Ureter (tissue), 1 donor: ENCODE measurements at places on chromosomes 4 and X. TPM values are rescaled to one million over a fixed set of nuclear protein-coding genes. Genes with fewer than 3 reads are reported as not detected.

GRCh38 chr4:26171941-26172340, 148.9 kb upstream of the RBPJ start:
- DNase-seq = no peak

- no peak for DNase-seq
Measured at GRCh38 chrX:115324194-115324593, 34.7 kb downstream of the LUZP4 start.

Gene STAP1
- 0.65 TPM for total RNA-seq

GRCh38 chr4:111921714-111922113, 223.5 kb upstream of the FAM241A start:
- no peak for DNase-seq

Gene KLHL15
- total RNA-seq = 7.8 TPM

Gene ZNF711
- 6.4 TPM for total RNA-seq

DNA sequence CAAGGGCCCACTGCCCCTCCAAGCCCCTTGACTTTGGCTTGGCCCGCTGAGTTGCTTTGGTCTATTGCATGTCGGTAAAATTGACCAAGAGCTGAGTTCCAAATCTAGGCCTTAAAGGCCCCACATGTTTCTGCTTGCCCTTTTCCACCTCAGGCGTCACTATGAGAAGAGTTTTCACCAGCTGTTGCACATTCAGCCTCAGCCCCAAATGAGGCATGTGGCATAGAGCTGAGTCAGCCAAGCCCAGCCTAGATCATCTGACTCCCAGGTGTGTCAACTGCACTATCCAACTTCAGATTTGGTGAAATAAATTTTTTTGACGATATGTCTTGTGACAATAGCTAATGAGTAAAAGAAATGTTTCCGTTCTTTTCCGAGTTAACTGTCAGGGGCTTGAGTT, 424.5 kb upstream of the FAM47C start:
- no peak for DNase-seq

- DNase-seq = no peak
Measured at GRCh38 chr4:184292877-184293276, 75.2 kb upstream of the ENPP6 start.

- DNase-seq = no peak
Measured at GRCh38 chrX:21972721-21973120, 32.2 kb downstream of the SMS start.

DNA sequence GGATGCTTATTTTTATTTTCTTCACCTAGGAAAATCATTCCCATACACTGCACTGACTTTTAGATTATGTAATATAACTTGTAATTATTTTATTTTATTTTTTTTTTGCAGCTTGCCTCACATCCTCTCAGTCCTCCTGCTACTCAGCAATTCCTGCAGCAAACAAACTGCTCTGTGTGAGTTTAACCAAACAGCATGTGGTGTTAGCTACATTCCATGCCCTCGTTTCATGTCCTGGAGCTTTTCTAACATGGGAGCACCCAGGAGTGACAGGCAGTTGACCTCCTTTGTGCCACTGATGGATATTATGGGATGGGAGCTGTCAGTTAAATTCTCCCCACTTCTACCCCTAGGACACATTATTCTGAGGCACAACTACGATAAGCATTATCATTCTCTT, 24.8 kb downstream of the CXCL1 start:
- no peak for DNase-seq

DNA sequence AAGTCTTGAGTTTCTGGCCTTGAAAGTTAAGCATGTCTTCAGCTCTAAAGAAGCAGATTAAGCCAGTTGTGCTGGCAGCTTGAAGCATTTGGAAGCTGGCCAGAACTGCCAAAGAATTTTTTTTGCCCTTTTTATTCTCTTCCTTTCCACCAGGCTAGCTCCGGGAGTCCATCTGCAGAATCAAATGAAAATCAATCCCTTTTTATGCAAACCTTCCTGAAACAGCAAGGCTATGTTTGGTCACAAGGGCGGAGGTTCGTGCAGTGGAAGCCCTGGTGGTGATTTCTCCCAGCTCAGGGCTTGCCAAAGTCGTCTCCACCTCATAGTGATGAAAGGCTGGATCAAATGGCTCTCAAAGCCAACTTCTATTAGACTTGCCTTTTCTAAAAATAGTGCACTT, 21.6 kb upstream of the C4orf54 start:
- DNase-seq = peak; percentile 47

DNA sequence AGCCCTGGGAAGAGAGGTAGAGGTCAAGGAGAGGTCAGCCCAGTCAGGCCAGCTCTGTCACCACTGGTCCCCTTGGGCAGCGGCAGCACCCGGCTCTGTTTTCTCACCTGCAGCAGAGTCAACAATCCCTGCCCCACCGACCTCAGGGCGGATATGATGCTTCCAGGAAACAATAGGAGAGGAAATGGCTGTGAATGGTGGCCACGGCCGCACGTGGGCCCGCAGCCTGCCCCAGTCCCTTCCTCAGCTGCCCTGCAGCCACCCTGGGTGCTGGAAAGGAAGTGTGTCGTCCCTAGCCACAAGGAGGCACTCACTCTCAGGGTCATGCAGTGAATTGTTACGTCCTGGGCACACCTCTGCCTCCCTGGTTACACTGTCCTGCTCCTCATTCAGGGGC, 92.5 kb upstream of the ENPP6 start:
- no peak for DNase-seq

Gene PLAC1
- 0.42 TPM for total RNA-seq

GRCh38 chr4:139658586-139659382, 6.8 kb upstream of the MGST2 start:
- DNase-seq = no peak

DNA sequence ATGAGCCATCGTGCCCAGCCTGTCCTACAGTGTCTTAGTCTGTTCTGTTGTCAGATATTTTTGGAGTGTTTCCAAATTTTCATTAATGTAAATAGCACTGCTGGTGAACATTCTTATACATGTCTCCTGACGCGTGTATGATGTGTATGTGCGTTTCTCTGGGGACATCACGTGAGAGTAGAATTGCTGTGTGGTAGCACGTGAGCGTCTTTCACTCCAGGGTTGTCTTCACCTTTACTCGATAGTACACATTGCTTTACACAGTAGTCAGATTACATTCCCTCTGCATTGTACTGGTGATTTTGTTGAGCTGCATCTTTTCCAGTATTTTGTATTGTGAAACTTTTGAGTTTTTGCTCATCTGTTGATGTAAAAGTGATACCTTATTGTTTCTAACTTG, 60.0 kb downstream of the ARHGAP10 start:
- no peak for DNase-seq

DNA sequence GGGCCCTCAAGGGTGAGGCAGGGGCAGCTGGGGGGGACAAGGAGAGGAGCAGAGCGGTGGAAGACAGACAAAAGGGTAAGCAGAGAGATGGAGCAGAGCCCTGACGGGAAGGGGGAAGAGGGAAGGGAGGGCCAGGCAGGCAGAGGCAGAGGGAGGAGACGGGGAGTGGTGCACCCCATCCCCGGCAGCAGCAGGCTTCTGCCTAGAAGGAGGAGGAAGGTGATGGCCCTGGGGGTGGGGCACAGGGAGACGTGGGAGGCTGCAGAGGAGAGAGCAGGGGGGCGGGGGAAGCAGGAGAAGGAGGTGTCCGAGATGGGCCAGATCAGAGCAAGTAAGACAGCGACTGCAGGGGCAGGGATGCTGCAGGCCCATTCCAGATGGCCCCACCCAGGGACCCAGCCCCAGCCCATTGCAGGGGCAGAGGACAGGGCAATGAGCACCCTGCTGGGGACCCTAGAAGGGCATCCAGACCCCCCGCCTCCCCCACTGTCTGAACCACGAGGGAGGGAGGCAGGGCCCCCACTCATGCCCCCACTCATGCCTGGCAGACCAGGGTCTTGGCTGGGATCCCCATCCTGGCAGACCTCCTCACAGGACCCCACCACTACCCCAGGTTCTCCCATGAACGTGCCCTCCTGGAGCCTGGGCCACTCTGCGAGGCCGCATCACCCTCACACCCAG, 2.7 kb downstream of the L1CAM start:
- DNase-seq = no peak

GRCh38 chr4:30728311-30728710, 8.1 kb downstream of the PCDH7 start:
- DNase-seq = no peak

DNA sequence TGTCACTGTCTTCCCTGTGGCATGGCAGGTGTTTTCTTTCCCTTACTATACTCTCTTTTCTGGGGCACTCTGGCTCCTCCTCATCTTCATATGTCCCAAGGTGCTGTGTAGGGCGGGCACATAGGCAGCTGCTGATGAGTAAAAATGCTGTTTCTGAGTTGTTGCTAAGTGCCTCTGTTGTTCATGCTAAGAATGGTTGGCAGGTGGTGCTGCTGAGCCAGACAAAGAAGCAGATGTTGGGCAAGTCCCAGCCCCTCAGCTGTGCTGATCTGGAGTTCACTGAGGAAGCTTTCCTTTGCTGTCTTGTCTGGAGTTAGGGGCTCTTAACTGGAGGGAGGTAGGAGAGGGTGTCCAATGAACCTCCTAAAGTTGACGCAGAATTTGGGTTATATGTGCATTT, 40.6 kb downstream of the HADH start:
- no peak for DNase-seq

DNA sequence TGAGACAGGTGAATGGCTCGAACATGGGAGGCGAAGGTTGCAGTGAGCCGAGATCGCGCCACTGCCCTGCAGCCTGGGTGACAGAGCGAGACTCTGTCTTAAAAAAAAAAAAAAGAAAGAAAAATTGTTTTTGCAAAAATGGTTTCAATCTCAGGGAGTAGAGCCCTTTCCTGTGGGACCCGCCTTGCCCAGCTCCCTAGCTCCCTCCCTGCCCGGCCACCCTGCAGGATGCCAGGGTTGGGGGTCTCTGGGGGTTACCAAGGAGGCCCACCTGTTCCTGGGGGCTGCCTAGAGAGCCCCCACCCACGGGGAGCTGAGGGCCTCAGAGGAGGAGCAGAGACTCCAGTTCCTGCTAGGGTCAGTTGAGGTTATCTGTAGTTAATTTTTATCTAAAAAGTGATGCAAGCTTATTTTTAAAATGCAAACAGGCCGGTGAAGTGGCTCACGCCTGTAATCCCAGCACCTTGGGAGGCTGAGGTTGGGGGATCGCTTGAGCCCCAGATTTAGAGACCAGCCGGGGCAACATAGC, 18.7 kb upstream of the PLCXD1 start:
- peak; percentile 42 for DNase-seq

Gene RAB39B
- total RNA-seq = 0.86 TPM

DNA sequence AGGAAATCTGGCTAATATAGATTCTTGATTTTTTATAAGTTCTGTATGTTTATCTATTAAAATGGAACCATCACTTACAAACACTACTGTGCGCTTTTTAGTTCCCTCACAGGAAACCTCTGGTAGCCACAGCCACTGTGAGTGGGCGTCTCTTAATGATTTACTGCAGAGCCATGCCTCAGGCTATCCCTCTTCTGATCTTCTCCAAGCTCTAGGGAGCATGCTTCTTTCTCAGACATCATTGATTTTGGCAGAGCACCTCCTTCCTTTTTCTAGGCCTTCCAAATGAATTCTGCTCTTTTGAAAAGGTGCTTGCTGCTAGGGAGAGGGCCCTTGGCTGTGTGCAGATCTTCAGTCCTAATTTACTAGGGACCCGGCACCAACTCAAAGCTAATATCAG, 61.1 kb upstream of the STS start:
- no peak for DNase-seq

DNA sequence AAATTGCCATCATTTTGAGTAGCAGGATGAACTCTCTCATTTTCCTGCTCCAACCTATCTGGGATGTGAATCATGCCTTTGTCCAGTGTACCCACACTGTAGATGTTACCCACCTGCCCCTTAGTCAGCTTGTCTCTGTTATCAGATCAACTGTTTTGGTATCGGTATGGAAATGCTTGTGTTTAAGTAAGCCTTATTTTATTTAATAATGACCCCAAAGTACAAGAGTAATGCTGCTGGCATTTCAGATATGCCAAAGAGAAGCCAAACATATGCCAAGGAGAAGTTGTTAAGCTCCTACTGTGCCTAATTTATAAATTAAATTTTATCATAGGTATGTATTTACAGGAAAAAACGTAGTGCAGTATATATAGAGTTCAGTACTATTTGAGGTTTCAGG, 18.6 kb upstream of the RAP1GDS1 start:
- DNase-seq = no peak

DNA sequence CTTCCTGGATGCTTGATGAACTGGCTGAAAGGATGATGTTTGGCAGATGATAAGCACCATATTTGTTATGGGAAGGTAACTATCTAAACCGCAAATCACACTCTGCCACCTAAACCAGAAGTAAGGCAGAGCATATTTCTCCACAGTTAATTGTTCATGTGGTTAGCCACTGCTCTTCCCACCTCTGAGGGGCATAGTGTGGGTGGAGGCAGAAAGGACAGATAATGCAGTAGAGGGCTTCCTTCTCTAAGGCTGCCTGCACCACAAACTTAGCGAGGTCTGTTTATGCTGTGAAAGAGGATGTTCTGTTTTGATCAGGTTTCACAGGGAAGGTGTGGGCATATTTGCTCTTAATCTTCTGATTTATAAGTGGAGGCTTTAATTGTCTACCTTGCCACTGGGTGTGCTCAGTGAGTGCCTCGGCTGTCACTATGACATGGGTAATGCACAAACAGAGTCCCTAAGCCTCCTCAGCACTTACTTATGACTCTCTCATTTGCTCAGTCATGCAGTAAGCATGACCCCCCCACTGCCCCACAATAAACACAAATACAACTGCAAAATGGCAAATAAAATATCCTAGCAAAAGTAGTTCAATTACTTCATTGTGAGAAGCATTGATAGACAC, 401.0 kb downstream of the TMA16 start:
- DNase-seq = no peak
